Temporal lobe (tissue), 4 donors: ENCODE measurements at places on chromosomes 6 and 20. TPM values are rescaled to one million over a fixed set of nuclear protein-coding genes. Genes with fewer than 3 reads are reported as not detected.

Gene ANKEF1
- 2.5 TPM for total RNA-seq

Gene ELOVL2
- total RNA-seq, result 41.3 TPM

Gene SIM1
- not detected for total RNA-seq

Gene RTEL1
- total RNA-seq, result 10.6 TPM

Gene CST2
- not detected for total RNA-seq

Gene ELOVL4
- total RNA-seq, result 30.0 TPM

Gene TMEM74B
- total RNA-seq, result 12.5 TPM
